ENCODE measurements at places on chromosomes 4 and X. TPM values are rescaled to one million over a fixed set of nuclear protein-coding genes. Genes with fewer than 3 reads are reported as not detected.

Gene LPAR4
- total RNA-seq: 1.3 TPM

Gene PNMA5
- total RNA-seq: not detected

- peak; percentile 73 for DNase-seq
Observed at GRCh38 chrX:150693725-150694574, 754 bp downstream of the MTMR1 start.

- no peak for DNase-seq
Observed at GRCh38 chr4:77148078-77148477, 8.9 kb upstream of the CCNG2 start.

- DNase-seq: no peak
Observed at GRCh38 chrX:98755912-98756311, 1654.2 kb downstream of the PCDH19 start.

- no peak for DNase-seq
Observed at GRCh38 chr4:73801692-73802091, 34.8 kb upstream of the CXCL6 start.

Gene CENPVL2
- not detected for total RNA-seq

GRCh38 chr4:165464813-165465381 is 86.1 kb downstream of the CPE start:
- DNase-seq: peak; percentile 16

- no peak for DNase-seq
Observed at GRCh38 chr4:78863991-78864390, 75.2 kb downstream of the PAQR3 start.

GRCh38 chr4:52744588-52744987 is 6.6 kb downstream of the ERVMER34-1 start:
- no peak for DNase-seq

Gene SCLT1
- 24.0 TPM for total RNA-seq

- DNase-seq: no peak
Observed at GRCh38 chrX:109535578-109535977, 1.1 kb upstream of the NXT2 start.

DNA sequence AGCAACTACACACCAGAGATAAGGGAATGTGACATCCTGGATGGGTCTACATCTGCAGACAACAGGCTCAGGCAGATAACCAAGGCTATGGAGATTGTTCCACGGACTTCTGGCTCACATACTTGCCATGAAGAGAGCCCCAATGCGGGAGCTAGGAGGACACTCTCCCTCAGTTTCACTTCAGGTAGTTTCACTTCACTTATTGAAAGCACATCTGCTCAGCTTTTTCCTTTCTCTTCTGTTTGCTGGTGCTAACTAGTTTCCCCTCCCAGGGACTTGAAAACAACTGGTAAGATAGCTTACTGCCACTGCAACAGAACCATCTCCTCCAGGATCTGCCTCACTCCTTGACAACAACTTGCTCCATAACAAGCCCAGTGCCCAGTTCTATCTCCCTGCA is 1.4 kb upstream of the CT47C1 start:
- no peak for DNase-seq

GRCh38 chr4:154041640-154042039 is 252.8 kb upstream of the SFRP2 start:
- DNase-seq: no peak

DNA sequence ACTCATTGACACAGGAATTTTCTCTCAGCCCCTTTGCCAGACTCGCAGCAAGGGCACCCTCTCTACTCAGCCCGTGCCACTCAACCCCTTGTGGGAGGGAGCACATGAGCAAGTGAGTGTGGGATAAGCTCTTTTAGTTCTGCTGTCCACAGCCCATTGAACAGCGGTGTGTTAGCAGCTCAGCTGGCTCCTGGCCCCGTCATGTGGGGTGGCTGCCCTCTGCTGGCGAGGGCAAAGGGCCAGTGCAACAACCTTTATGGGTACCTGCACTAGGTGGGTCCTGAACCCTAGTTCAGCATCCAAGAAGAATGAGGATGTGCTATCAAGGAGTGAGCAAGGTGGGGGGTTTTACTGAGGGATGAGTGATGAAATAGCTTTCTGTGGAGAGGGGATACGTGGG is 85.0 kb upstream of the ZNF81 start:
- DNase-seq: peak; percentile 18

DNA sequence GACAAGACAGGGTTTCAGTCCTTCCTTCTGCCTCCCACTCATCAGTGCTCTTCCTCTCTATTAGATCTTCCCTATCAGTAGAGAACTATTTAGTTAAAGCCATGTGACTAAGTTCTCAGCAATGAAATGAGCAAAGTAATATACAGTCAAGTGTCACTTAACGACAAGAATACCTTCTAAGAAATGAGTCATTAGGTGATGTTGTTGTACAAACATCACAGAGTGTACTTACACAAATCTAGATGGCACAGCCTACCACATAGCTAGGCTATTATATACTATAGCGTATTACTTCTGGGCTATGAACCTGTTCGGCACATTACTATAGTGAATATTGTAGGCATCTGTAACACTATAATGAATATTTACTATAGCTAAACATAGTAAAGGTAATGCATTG is 71.3 kb downstream of the POU4F2 start:
- no peak for DNase-seq

Gene DRP2
- 0.12 TPM for total RNA-seq

DNA sequence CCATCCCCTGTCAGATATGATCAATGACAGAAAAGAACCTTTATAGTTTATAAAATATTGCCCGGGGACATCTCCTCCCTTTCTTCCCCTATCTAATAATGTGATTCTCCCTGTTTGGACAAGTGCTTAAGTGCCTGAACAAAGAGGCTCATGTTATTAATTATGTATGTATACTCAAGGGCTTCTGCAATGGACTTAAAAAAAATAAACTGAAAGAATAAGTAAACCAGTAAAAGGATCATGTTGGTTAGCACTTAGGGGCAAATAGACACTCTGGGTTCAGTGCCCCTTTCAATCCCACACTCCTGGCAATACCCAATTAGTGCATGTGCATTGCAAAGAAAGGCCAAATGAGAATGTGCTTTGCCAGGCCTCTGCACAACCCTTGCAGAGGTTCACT is 30.7 kb upstream of the RPS6KA6 start:
- no peak for DNase-seq

GRCh38 chr4:109313168-109314133 is 11.0 kb upstream of the COL25A1 start:
- DNase-seq: no peak

DNA sequence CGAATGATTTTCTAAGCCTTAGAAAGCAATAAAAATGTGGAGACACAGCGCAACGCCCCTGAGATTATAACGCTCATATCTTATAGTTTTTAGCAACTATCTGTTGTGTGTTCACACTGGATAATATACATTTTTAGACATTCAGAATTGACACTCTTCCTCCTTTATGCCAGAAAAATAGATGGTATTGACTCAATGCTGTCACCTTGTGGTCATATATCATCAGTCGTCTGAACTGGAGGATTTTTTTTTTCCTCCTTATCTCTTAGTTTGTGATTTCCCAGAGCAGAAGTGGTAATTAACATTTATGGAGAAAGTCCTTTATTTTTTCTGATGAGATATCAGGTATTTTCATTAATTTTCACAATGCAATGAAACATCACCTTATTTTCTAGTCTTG is 759.6 kb downstream of the RAB28 start:
- DNase-seq: peak; percentile 4

DNA sequence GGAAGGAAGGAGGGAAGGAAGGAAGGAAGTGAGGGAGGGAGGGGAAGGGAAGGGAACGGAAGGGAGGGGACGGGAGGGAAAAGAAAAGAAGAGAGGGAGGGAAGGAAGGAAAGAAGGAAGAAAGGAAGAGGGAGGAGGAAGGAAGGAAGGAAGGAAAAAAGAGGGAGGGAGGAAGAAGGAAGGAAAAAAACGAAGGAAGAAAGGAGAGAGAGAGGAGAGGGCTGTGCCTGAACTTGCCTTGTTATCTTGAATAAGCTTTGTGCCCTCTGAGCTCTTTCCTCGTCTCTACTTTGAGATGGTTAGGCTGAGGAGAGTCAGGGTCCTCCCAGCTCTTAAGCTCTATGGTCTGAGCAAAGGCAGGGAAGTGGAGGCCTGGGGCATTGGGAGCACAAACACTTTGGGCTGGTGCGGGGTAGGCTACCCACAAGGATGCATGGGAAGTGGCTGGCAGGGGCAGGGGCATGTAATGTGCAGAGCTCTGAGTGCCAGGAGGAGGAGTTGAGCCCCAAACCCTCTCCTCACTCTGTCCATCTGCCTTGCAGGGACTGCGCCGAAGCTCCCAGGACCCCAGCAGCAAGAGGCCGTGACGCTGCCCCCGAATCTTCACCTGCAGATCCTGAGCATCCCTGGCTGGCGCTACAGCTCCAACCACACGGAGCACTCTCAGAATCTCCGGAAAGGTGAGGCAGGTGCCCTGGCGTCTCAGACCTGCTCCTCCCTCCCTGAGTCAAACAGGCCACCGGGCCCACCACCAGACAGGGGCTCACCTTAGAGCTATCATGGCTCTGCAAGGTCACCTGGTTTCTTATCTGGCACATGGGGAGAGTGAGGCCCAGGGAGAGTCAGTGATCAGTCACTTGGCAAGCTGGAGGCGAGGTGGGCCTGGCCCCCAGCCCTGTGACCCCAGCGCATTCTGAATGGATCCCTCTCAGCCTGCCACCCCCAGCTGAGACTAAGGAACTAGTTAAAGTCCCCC is 26.5 kb upstream of the MRFAP1 start:
- no peak for DNase-seq

DNA sequence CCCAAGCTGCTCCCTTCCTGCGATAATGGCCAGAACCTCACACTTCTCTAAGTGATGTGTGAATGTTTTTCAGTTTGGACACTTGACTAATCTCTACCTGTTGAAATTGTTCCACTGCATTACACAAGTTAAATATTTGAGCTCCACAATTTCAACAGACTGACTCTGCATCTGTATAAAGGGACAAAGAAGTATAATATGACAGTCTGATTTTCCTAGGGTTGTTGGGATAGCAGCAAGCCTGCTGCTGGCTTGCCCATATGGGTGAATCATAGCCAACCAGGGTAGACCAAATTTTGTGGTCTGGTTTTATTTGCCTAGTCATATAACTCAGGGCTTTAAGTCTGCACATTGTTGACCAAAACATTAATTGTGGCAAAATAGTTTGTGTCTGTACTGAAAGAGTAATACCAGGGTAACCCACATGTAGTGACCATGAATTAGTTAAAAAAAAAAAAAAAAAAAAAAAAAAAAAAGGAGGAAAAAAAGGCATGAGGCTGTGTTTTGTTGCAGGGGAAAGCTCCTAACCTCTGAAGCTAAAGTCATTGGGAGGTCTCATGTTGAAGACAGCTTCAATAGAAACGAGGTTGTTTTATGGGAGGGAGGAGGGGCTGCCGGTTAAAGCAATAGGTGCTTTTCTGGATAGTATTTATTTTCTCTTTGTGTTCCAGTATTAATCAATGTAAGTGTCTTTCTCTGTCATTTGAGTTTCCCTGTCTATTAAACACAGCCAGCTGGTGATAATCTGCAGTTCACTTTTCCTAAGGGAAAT is 534.2 kb downstream of the RAB28 start:
- DNase-seq: no peak

GRCh38 chr4:112916868-112917267 is 132.6 kb upstream of the ANK2 start:
- peak; percentile 11 for DNase-seq

- no peak for DNase-seq
Observed at GRCh38 chrX:112577146-112577545, 102.6 kb downstream of the LHFPL1 start.

- no peak for DNase-seq
Observed at GRCh38 chr4:304969-305680, at the start of gene ZNF732. Gene ZNF732 (minus strand): TSS chr4:305474. CDS start chr4:305310, 164 bp downstream.

- DNase-seq: no peak
Observed at GRCh38 chrX:3807906-3808305, 94.5 kb upstream of the PRKX start.

DNA sequence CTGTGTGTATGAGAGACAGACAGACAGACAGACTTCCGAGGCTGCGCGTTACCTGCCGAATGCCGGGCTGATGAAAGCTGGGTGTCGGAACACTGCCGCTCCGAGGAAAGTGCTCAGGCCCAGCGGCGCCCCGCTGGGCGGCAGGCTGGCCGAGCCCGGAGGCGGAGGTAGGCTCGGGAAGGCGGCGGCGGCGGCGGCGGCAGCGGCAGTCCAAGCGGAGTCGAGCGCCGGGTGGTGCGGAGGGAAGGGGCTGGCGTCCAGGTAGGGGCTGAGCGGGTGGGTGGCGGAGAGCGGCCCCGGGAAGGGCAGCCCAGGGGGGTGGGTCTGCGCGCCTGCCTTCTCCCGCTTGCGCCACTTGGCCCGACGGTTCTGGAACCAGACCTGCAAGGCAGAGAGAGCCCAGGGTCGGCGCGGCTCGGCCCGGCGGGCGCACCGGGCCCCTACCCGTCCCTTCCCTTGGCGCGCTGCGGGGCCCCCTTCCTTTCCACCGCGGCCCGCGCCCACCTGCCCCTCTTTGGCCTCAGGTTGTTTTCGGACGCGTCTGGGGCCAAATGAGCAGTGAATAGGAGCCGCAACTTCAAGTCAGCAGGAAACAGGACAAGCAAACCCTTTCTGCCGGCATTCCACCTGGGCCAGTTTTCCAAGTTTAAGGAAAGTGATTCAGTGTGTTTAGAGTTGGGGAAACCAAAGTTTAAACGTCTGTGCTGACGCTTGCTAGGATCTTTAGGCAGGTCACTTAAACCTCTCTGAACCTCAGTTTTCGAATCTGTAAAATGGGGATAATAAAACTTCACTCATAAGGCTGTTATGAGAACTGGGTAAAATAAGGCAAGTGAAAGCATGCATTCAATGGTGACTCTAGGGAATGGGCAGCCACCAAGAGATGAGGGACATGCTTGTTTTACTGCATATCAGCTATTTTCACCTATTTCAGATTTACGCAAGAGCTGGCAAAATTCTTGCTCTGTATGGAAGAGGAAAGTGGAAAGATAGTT is 8.4 kb downstream of the ARX start:
- DNase-seq: no peak

Gene ZBED1
- 8.1 TPM for total RNA-seq

- no peak for DNase-seq
Observed at GRCh38 chrX:53379747-53380146, 42.7 kb downstream of the SMC1A start.

- DNase-seq: no peak
Observed at GRCh38 chrX:39367416-39367815, 566.2 kb downstream of the MID1IP1 start.

- peak; percentile 83 for DNase-seq
Observed at GRCh38 chrX:12974796-12975669, at the start of gene TMSB4X. Gene TMSB4X (plus strand): TSS chrX:12975110.

GRCh38 chr4:25401066-25401465 is 24.0 kb downstream of the ANAPC4 start:
- DNase-seq: no peak

DNA sequence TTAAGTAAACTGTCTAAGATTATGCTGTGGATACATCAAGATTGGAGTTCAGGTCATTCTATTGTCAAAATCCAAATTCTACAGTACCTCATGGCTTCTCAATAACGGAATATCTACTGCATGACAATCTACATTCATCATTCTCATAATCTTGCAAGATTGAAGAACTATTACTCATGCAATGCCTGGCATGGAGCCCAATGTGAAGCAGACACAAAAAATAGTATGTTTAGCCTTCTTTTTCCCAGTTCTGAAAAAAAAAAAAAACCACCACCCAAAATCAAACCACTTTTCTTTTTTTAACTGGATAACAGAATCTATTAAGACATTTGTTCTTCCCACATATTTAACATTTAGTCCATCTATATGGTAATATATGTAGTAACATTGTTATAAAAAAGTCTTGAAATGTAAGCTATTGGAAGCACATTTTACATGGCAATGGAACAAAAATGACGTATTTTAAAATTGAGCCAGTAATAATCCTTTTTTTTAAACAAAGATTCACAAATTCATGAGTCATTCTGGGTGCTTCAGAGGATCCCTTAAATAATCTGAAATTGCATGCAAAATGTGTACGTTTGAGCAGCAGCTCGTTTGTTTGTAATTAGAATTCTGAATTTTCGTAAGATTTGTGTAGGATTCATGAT is 232.2 kb upstream of the FMR1 start:
- no peak for DNase-seq
